NCI-H2029 treated with DMSO at 0.1 percent for 48 hours (cell line): ENCODE measurements at places on chromosomes 11 and 22.

GRCh38 chr22:46245511-46245910 lies 4.6 kb downstream of the CDPF1 start:
- DNase-seq, result peak; percentile 76

GRCh38 chr11:100774859-100775258 lies 87.8 kb downstream of the ARHGAP42 start:
- no peak for DNase-seq

DNA sequence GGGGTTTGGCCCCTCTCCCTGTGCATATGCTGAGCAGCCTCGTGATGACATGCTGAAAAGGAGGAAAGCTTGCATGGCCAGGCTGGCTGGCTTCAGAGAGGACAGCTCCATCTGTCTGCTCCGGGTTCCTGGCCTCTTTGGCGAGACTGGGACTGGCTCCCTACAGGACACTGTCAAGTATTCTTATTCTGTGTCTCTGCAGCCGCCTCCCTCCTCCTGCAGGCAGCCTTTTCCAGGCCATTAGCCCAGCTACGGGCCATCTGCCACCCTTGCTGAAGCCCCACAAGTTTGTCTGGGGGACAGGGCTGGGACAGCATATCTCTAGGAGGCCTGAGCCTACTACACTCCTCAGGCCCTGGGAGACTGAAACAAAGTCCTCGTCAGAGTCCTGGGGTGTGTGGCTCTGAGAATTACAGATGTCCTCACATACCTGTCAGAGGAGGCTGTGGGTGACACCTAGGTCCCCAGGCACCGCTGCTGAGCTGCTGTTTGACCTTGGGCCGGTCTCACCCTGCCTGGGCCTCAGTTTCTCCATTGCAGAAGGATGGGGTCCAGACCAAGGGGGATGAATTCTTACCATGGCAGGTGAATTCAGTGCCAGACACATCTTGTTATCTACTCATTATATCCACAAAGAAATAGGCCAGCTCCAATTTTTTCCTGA lies 11.0 kb downstream of the MRGPRG start:
- no peak for DNase-seq

- no peak for DNase-seq
These were observed 8.0 kb upstream of the TSPAN18 start for GRCh38 chr11:44718612-44719390.

- DNase-seq, result no peak
These were observed 514 bp downstream of the KRTAP5-9 start for GRCh38 chr11:71548716-71549151.

DNA sequence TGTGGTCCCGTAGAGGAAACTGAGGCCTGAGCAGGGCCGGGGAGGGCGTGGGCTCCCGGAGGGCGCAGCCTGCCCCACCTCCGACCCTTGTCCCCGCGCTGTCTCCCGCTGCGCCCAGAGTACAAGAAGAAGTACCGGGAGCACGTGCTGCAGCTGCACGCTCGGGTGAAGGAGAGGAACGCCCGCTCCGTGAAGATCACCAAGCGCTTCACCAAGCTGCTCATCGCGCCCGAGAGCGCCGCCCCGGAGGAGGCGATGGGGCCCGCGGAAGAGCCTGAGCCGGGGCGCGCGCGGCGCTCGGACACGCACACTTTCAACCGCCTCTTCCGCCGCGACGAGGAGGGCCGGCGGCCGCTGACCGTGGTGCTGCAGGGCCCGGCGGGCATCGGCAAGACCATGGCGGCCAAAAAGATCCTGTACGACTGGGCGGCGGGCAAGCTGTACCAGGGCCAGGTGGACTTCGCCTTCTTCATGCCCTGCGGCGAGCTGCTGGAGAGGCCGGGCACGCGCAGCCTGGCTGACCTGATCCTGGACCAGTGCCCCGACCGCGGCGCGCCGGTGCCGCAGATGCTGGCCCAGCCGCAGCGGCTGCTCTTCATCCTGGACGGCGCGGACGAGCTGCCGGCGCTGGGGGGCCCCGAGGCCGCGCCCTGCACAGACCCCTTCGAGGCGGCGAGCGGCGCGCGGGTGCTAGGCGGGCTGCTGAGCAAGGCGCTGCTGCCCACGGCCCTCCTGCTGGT lies 1.9 kb downstream of the NLRP6 start:
- no peak for DNase-seq

DNA sequence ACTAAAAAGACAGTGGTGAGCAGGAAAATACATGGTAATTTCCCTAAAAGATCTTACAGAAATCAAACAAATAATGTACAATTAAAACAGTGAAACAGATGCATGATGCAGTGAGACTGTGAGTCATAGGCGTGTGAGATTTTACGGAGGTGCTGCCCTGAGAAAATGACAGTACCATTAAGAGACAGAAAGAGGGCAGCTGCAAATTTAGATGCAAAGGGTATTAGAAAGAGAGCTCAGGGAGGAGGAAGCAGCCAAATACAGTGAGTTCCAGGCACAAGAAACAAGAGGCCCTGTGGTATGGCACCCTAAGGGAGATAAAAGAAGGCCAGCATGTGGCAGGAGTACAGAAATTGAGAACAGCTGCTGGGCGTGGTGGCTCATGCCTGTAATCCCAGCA lies 88.5 kb upstream of the FIBIN start:
- no peak for DNase-seq

DNA sequence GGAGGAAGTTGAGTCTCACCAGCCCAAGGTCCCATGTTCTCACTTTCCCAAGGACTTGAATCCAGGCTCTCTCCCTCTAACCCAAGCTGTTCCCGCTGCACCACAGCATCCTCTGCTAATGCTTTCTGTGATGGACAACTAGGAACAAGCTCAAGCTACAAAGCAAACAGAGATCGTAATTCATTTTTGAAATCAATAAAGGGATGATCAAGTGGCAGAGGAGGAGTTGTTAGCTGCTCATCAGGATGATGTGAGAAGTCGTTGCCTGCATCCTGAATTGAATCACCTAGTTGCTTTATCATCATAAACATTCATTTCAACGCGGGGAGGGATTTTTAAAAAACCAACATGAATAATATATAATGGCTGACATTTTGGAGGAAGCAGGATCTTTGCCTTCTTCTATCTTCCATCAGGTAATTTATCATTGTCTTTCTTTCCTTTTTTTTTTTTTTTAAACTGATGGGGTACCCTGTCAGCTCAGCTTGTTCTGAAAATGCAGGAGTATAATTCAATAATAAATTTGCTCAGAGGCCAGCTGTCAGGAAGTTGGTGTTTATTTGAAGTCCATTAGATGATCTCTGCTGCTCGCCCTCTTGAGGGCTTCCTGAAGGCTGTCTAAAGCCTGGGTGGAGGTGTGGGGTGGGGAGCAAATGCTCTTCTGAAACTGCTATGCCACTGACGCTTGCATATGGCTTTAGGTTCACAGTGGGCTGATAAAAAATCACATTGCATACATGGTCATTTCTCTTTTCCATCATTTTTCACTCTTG lies 174.4 kb upstream of the NARS2 start:
- peak; percentile 33 for DNase-seq

- DNase-seq, result no peak
These were observed 62.2 kb upstream of the FDX1 start for GRCh38 chr11:110367571-110367970.

- DNase-seq, result no peak
These were observed 7.4 kb downstream of the APOBEC3D start for GRCh38 chr22:39028281-39028680.

- DNase-seq, result no peak
These were observed 61.1 kb downstream of the SYTL2 start for GRCh38 chr11:85749884-85750283.

DNA sequence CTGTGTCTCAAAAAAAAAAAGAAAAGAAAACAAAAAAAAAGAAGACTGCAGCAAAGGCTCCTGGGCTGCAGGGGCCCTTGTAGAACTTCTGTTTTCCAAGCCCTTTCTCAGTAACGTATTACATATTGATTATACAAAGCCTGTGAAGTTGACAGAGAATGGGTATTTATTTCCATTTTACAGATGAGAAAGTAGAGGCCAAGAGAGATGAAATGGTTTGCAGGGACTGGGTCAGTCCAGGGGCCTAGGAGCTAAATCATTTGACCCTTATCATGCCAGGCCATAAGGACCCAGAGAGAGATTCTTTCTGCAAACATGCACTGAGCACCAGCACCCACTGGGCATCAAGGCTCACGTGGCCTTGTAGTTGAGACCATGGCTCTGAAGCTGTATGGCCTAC lies 4.5 kb downstream of the PPP2R5B start:
- DNase-seq, result no peak

- no peak for DNase-seq
These were observed 741.4 kb downstream of the NTM start for GRCh38 chr11:132111838-132112237.

- DNase-seq, result no peak
These were observed 54.6 kb downstream of the PRCP start for GRCh38 chr11:82845356-82846353.

GRCh38 chr11:4381901-4382300 lies 11.6 kb downstream of the TRIM21 start:
- DNase-seq, result no peak

DNA sequence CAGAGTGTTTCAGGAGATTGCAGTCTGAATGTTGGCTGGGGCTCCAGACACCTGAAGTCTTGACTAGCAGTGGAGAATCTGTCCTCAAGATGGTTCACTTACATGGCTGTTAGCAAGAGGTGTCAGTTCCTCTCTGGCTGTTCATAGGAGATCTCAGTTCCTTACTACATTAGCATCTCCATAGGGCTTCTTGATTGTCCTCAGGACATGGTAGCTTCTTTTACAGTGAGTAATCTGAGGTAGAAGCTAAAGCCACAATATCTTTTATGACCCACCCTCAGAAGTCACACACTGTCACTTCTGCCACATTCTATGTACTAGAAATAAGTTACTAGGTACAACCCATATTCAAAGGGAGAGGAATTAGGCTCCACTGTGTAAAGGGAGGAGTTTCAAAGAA lies 10.5 kb upstream of the PATL1 start:
- no peak for DNase-seq

- no peak for DNase-seq
These were observed 32.2 kb upstream of the ARFGAP3 start for GRCh38 chr22:42889304-42889703.

DNA sequence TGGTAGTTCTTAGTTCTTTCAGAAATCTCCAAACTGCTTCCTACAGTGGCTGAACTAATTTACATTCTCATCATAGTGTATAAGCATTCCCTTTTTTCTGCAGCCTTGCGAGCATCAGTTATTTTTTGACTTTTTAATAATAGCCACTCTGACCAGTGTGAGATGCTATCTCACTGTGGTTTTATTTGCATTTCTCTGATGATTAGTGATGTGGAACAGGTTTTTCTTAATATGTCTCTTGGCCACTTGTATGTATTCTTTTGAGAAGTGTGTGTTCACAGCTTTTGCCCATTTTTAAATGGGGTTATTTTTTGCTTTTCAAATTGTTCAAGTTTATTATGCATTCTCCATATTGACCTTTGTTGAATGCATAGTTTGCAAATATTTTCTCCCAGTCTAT lies 459.3 kb downstream of the NTM start:
- no peak for DNase-seq

DNA sequence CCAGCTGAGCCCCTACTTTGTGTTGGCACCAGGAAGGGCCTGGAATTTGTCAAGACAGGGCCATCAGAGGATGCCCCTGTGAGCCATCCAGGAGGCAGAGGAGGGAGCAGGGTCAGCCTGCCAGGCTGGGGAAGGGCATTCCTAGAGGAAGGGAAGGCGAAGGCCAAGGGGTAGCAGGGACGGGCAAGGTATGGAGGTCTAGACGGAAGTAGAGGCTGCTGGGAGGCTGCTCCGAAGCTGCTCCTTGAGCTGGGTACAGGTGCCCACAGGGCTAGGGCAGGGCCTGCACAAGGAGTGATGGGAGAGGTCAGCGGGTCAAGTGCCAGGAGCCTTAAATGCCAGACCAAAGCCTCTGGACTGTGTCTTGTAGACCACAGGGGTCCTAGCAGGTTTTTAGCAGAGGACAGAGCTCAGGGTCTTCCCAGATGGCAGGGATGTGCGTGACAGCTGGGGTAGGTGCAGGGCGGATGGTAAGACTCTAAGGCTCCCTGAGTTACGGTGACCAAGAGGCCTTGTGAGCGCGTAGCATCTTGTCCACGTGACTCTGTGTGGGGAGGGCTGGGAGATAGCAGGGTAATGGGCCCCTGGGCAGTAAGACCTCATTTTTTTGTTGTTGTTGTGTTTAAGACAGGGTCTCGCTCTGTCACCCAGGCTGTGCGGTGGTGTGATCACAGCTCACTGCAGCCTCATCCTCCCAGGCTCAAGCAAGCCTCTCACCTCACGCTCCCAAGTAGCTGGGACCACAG lies 31.7 kb upstream of the CSNK1E start:
- no peak for DNase-seq

DNA sequence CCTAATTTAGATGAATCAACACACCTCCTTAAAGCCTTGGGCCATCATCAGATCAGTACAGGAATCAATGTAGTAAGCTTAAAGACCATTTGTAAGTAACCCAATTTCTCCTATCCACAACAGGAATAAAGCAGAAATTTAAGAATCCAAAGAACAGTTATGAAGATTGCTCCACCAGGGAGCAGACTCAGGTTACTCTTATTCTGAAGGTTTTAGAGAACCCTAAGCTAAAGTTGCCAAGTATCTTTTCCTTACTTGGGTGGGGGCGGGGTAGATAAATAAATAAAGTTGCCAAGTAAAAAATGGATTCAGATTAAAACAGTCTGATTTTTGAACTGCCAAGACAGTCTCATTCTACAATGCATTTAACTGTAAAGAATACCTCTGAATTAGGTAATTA lies 18.1 kb downstream of the CKAP5 start:
- DNase-seq, result no peak

- no peak for DNase-seq
These were observed 29.6 kb upstream of the FLI1 start for GRCh38 chr11:128664317-128664716.

DNA sequence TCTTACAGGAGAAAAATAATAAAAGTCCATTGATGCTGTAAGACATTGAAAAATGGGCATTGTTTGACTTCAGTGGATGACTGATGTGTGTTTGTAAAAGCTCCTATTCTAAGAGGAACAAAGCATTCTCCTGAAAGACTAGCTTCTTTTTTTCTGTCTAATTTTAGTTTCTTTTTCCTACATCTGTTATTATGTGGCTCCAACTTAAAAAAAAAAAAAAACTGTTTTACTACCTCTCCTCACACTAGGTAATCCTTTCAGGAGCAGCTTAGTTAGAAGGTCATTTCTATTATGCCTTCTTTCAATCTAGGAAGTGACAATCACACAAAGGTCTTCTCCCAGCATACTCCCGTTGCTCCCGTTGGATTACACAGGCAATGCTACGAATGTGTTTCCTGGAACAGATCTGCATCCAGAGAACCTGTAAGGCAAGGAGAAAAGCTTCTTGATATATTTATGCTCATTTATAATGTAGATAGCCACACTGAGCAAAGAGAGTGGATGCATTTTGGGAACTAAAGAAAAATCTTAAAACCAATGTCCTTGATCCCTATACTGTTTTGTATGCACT lies 595.1 kb upstream of the CCDC179 start:
- DNase-seq, result no peak

GRCh38 chr22:40300316-40300715 lies 46.0 kb upstream of the ADSL start:
- no peak for DNase-seq

DNA sequence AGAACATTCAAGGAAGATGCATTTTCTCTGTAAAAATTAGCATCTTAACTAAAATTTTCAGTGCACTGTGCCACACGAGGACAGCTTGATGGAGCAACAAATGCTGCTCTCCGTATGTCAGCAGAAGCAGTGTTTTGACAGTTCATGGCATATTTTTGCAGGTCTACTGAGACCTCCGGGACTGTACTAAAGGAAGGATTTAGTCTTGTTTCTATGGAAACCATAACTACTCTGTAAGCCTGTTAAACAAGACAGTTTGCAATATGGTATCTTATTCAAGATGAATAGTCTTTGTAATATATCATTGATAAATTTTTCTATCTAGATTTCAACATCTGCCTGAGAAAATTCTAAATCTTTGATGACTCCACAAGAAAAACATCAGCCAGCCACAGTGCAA lies 184.0 kb upstream of the GUCY1A2 start:
- DNase-seq, result no peak

- DNase-seq, result no peak
These were observed 11.3 kb upstream of the P2RY2 start for GRCh38 chr11:73206801-73207200.
